ENCODE measurements at places on chromosomes 3 and 15. TPM values are rescaled to one million over a fixed set of nuclear protein-coding genes. Genes with fewer than 3 reads are reported as not detected.

Gene PRSS50
- total RNA-seq: not detected

Gene PIERCE2
- total RNA-seq: not detected

Gene TRAIP
- total RNA-seq: 17.4 TPM

Gene SLC22A13
- not detected for total RNA-seq

Gene PPP1R14D
- total RNA-seq: not detected

Gene BFSP2
- not detected for total RNA-seq

Gene DYNLT2B
- 2.9 TPM for total RNA-seq

Gene ZBTB47
- 47.9 TPM for total RNA-seq

Gene SLCO2A1
- total RNA-seq: 40.3 TPM

Gene RLBP1
- not detected for total RNA-seq

Gene FBXL22
- 10.1 TPM for total RNA-seq

- peaks cover 24% of the 10 kb centered on the region for H3K4me1 ChIP-seq
- no peak for DNase-seq
- H3K36me3 ChIP-seq: no peaks in the 10 kb centered on the region
- H3K4me3 ChIP-seq: no peak overlapping the region
- H3K27ac ChIP-seq: no peak overlapping the region
These were observed 88.3 kb downstream of the TMEM266 start for GRCh38 chr15:76147906-76148570.

DNA sequence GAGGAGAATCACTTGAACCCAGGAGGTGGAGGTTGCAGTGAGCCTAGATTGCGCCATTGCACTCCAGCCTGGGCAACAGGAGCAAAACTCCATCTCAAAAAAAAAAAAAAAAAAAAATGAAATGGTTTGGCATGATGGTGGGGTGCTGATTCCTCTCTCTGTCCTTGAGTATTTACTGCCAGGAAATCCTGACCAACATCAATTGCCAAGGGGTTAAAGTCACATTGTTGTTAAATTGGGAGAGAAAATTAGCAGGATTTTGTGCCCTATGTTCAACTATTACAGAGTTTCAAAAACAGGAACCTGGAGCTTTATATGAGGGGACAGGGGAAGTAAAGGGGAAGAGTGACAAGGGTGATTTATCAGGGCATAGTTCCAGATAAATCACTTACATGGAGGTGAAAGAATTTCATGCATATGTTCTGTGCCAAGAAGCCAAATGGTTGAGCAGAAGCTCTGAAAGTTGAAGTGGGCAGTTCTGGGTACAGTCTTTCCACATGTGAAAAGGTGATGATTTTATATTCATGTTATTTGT is 70.5 kb upstream of the TSEN2 start:
- H3K4me3 ChIP-seq: no peak overlapping the region
- H3K4me1 ChIP-seq: no peaks in the 10 kb centered on the region
- no peak for DNase-seq
- no peaks in the 10 kb centered on the region for H3K36me3 ChIP-seq

GRCh38 chr15:31259562-31260252 is 66.9 kb upstream of the KLF13 start:
- DNase-seq: no peak
- no peak overlapping the region for H3K27ac ChIP-seq
- H3K27me3 ChIP-seq: no peaks in the 10 kb centered on the region
- no peak overlapping the region for H3K4me3 ChIP-seq
- no peaks in the 10 kb centered on the region for H3K36me3 ChIP-seq

DNA sequence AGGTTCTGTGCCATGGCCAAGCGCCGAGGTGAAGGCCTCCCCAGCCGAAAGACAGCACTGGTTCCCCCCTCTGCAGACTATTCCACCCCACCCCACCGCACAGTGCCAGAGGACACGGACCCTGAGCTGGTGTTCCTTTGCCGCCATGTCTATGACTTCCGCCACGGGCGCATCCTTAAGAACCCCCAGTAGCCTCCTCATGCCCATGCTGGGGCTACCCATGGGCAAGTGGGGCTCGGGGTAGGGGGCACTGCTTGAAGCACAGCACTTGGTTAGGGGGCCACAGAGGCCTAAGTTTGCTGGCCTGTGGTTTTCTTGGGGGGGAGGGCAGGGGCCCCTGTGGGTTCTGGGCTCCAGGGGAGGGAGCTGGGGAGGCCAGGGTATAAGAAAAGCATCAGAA is 4.8 kb upstream of the CHST14 start:
- no peak overlapping the region for H3K27ac ChIP-seq
- no peaks in the 10 kb centered on the region for H3K36me3 ChIP-seq
- H3K27me3 ChIP-seq: no peaks in the 10 kb centered on the region

- H3K27me3 ChIP-seq: no peaks in the 10 kb centered on the region
- no peaks in the 10 kb centered on the region for H3K36me3 ChIP-seq
- H3K4me1 ChIP-seq: no peaks in the 10 kb centered on the region
- H3K4me3 ChIP-seq: no peak overlapping the region
These were observed 76.3 kb upstream of the UMPS start for GRCh38 chr3:124653797-124654469.

DNA sequence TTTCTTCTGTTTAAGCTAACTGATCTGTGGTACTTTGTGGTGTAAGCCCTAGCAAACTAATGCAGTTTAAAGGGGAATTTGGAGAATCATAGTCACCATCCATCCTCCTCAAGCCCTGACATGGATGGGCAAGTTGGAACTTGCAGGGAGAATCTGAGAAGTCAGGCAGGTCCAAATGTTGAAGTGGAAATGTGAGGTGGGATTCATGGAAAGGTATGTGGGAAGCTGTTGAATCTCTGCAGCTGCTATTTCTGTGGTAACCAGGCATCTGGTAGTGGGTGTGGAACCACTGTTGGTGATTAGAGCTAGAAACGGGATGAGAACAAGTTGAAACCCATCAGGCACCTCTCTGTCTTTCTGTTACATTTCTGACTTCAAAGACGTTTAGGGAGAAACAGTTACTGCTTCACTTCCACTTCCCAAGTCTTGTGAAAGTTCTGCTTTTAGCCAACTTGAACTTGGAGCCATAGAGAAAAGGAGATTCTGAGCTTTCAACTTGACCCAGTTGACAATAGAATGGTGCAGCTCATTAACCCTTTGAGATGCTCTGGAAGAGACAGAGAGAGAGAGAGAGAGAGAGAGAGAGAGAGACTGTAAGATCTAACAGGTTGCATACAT is 38.1 kb upstream of the NMNAT3 start:
- no peak overlapping the region for H3K4me3 ChIP-seq
- H3K27me3 ChIP-seq: no peaks in the 10 kb centered on the region
- H3K27ac ChIP-seq: no peak overlapping the region
- no peak for DNase-seq
- no peaks in the 10 kb centered on the region for H3K4me1 ChIP-seq

DNA sequence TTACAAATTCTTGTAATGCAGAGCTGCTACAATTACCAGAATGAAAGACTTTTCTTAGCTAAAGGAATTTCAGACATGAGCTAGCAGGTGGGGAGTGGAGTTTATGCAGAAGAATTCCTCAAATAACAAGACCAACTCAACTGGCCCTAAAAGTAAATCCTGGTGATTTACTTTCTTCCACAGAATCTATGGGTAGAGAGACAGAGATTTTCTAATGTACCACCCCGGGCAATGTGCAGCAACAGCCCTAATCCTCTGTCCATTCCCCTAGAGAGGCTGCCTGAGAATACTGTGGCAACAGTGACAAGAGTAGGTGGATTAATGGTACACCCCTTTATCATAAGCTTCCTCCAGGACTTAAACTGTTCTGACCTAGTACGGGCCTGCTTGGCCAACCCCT is 55.2 kb downstream of the AQR start:
- no peaks in the 10 kb centered on the region for H3K36me3 ChIP-seq
- no peaks in the 10 kb centered on the region for H3K4me1 ChIP-seq
- no peak overlapping the region for H3K27ac ChIP-seq
- no peak overlapping the region for H3K4me3 ChIP-seq
- no peaks in the 10 kb centered on the region for H3K27me3 ChIP-seq
- no peak for DNase-seq

DNA sequence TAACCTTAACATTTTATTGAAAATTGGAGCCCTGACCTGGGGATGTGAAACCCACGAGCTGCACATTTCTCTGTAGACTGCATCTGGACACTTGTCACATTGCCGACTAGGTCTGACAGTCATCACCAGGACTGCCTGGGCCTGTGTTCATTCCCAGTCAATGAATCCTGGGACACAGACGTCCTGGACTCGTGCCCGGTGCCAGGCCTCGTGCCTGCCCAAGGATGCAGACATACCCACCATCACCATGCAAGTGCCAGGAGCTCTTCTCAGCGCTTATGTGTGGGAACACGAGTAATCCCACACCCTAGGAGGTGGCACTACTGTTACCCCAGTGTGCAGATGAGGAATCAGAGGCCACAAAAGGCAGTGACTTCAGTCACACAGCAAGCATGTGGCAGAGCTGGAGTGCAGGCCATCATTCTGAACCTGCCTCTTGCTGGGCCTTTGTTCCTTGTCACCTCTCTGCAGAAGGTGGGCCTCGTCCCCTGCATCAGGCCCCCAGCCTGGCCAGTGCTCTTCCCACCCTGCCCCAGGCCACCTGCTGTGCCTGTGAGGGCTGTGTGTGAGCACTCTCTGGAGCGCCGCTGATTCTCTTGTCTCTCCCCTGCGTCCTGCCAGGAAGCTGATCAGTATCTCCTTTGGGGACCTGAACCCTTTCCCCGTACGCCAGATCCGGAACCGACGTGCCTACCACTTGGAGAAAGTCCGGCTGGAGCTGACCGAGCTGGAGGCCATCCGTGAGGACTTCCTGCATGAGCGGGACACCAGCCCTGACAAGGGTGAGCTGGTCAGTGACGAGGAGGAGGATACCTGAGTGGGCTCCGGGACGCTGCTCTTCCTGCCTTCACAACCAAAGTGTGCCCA is 58.5 kb downstream of the ADAMTS7 start:
- peaks cover 32% of the 10 kb centered on the region for H3K4me1 ChIP-seq
- no peaks in the 10 kb centered on the region for H3K27me3 ChIP-seq
- H3K4me3 ChIP-seq: no peak overlapping the region
- no peaks in the 10 kb centered on the region for H3K36me3 ChIP-seq
- DNase-seq: no peak

- peaks cover 16% of the 10 kb centered on the region for H3K4me1 ChIP-seq
- H3K4me3 ChIP-seq: no peak overlapping the region
- H3K36me3 ChIP-seq: no peaks in the 10 kb centered on the region
- no peak overlapping the region for H3K27ac ChIP-seq
- DNase-seq: no peak
These were observed 28.5 kb downstream of the RORA start for GRCh38 chr15:61200626-61201025.

DNA sequence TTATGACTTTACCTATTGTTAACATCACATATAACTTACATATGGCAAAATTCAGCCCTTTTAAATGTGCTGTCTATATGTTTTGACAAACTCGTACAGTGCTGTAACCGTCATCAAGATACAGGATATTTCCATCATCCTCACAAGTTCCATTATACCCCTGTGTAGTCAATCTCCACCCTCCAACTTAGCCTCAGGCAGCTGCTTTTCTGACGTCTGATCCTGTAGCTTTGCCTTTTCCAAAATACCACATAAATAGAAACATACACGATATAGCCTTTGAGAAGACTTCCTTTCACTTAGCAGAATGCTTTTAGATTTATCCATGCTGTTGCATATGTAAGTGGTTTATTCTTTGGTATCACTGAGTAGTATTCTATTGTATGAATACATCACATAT is 47.1 kb downstream of the SLC12A1 start:
- H3K27ac ChIP-seq: no peak overlapping the region
- no peaks in the 10 kb centered on the region for H3K36me3 ChIP-seq
- H3K4me1 ChIP-seq: no peaks in the 10 kb centered on the region
- DNase-seq: no peak
- no peak overlapping the region for H3K4me3 ChIP-seq

DNA sequence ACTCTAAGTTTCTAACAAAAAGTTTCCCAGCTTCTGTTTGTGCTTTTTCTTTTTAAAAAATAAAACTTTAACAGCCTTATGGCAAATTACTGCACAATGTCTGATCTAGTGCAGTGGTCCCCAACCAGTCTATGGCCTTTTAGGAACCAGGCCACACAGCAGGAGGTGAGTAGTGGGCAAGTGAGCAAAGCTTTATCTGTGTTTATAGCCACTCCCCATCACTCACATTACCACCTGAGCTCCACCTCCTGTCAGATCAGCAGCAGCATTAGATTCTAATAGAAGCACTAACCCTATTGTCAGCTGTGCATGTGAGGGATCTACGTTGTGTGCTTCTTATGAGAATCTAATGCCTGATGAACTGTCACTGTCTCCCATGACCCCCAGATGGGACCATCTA is 5.6 kb downstream of the MKRN2 start:
- no peak overlapping the region for H3K27ac ChIP-seq
- no peaks in the 10 kb centered on the region for H3K27me3 ChIP-seq
- H3K36me3 ChIP-seq: no peaks in the 10 kb centered on the region
- H3K4me3 ChIP-seq: no peak overlapping the region
- H3K4me1 ChIP-seq: peaks cover 58% of the 10 kb centered on the region

GRCh38 chr3:52355526-52355925 is 39.4 kb downstream of the DNAH1 start:
- no peaks in the 10 kb centered on the region for H3K27me3 ChIP-seq
- H3K4me3 ChIP-seq: no peak overlapping the region
- no peak overlapping the region for H3K27ac ChIP-seq
- H3K36me3 ChIP-seq: peaks cover 12% of the 10 kb centered on the region

- DNase-seq: no peak
- H3K4me1 ChIP-seq: no peaks in the 10 kb centered on the region
- no peak overlapping the region for H3K4me3 ChIP-seq
- H3K27ac ChIP-seq: no peak overlapping the region
- H3K36me3 ChIP-seq: no peaks in the 10 kb centered on the region
These were observed 264.0 kb upstream of the CRBN start for GRCh38 chr3:3443482-3443881.

GRCh38 chr3:61638741-61639140 is 77.4 kb downstream of the PTPRG start:
- H3K27me3 ChIP-seq: no peaks in the 10 kb centered on the region
- H3K4me1 ChIP-seq: peaks cover 16% of the 10 kb centered on the region
- no peak for DNase-seq
- H3K36me3 ChIP-seq: no peaks in the 10 kb centered on the region
- no peak overlapping the region for H3K27ac ChIP-seq

DNA sequence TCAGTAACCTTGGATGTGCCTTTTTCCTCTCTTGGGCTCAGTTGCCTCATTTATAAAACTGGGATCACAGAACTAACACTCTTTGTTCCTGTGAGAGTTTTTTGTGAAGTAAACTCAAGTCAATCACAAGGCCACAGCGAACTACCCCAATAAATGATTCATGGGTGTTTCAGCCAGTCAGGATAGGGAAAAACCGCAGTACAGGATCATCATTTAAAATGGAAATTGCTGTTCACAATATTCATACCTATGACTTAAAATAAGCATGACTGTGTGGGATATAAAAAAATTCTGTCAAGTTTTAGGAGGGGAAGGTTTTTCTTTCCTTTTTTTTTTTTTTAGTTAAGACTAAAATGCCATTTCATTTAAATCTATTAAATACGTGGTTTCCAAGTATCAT is 238.1 kb downstream of the CHST2 start:
- H3K36me3 ChIP-seq: no peaks in the 10 kb centered on the region
- DNase-seq: no peak
- H3K4me3 ChIP-seq: no peak overlapping the region
- no peak overlapping the region for H3K27ac ChIP-seq

GRCh38 chr3:110886222-110886893 is 185.3 kb upstream of the NECTIN3 start:
- no peak overlapping the region for H3K4me3 ChIP-seq
- DNase-seq: no peak
- no peaks in the 10 kb centered on the region for H3K4me1 ChIP-seq

Measured in vagina (tissue), 2 donors.